ENCODE measurements at places on chromosomes 2 and 18. TPM values are rescaled to one million over a fixed set of nuclear protein-coding genes. Genes with fewer than 3 reads are reported as not detected.

DNA sequence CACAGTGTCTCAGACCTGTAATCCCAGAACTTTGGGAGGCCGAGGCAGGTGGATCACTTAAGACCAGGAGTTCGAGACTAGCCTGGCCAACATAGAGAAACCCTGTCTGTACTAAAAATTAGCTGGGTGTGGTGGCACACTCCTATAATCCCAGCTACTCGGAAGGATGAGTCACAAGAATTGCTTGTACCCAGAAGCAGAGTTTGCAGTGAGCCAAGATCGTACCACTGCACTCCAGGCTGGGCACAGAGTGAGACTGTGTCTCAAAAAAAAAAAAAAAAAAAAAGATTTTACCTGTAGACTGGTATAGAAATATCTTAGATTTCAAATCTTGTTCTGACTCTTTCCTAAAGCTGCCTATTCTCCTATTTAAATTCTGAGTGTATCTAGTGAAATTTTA lies 7.2 kb upstream of the KLHL29 start:
- DNase-seq = no peak

DNA sequence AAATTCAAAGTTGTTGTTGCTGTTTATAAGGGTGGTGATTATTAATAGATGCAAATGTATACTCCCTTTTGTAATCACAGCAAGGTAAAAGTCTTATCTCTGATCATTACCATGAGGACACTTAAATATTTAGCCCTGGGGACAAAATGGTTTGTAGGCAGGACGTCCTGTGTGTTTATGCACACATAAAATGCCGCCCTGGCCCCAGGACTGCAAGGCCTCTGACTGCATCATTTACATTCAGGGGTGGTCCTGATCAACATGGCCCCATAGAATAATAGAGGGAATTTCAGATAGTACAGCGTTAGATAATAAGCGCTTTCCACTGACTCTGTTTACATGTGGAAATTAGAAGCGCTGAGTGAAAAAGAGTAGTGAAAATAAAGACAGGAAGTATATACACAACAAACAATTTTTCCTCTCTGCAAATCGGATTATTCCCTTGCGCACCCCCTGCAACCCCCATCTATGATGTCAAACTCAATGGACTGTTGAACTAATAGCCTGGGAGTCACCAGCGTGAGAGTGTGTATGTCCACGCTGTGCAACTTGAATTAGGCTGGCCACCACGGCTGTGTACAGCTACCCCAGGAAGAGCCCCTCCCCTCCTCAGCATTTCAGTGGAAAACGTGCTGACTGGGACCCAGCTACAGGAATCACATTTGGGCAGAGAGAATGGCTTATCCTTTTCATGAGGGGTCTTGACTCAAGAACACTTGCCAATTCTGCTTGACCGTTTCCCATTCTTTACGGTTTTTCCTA lies 291.5 kb downstream of the SOX11 start:
- no peak for DNase-seq

DNA sequence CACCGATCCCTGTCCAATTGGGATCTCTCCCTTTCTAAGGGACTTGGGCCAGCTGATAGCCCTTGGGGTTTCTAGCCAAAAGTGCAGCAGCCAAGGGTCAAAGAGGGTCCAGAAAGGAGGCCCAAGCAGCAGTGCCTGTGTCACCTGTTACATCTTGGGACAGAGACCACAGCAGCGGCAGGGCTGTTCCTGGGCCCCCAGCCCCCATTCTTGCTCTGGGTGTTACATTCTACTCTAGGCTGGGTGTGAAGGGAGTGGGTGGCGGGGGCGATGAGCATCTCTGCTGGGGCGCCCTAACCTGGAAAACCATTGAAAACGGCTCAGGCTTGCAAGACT lies 1.2 kb downstream of the PAX3 start:
- DNase-seq = no peak

- DNase-seq = no peak
These were observed 6.2 kb upstream of the PLCL1 start for GRCh38 chr2:197798187-197798586.

The CDH19 gene
- total RNA-seq = 18.4 TPM

- no peak for DNase-seq
These were observed 66.8 kb downstream of the BMPR2 start for GRCh38 chr2:202442882-202443281.

DNA sequence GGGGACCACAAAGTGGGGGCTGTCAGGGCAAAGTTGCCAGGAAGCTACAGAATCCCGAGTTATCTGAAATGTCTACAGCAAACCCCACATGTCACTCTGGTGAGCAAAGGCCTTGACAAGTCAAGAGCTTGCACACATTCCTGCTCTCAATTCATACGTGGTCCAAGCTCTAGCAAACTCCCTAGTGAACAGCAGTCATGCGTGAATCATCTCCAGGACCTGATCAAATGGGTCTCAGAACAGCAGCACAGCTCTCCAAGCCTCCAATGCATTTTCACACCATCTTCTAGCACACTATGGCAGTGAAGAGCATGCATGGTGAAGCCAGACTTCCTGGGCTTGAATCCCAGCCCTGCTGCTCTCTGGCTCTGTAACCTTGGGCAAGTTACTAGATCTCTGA lies 68.5 kb downstream of the MYO5B start:
- no peak for DNase-seq

DNA sequence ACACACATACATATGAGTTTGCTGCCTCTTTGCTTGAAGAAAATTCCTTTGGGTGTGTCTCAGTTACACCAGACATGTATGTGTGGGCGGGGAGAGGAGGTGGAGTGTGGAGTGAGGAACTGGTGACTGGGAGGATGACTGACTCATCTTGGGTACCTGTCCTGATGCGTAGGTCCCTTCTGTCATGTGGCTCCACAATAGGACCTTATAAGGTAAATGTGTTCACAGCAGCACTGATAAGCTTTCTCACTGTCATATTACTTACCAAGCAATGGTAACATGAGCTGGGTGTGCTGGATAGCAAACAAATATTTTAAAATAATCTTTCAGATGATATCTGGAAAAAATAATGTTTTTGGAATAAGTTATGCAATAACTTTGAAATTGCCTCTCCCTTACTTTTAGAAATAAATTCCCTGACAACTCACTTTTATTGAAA lies 45.1 kb downstream of the SLC9A2 start:
- no peak for DNase-seq

The GREB1L gene
- total RNA-seq = 8.0 TPM
